ENCODE measurements at places on chromosomes 2 and 18.

GRCh38 chr2:152468899-152469692, 134.1 kb downstream of the FMNL2 start:
- peak overlapping the region; percentile 11 for H3K27ac ChIP-seq
- no peaks in the 10 kb centered on the region for H3K36me3 ChIP-seq
- H3K27me3 ChIP-seq: no peaks in the 10 kb centered on the region
- H3K4me1 ChIP-seq: peaks cover 90% of the 10 kb centered on the region

DNA sequence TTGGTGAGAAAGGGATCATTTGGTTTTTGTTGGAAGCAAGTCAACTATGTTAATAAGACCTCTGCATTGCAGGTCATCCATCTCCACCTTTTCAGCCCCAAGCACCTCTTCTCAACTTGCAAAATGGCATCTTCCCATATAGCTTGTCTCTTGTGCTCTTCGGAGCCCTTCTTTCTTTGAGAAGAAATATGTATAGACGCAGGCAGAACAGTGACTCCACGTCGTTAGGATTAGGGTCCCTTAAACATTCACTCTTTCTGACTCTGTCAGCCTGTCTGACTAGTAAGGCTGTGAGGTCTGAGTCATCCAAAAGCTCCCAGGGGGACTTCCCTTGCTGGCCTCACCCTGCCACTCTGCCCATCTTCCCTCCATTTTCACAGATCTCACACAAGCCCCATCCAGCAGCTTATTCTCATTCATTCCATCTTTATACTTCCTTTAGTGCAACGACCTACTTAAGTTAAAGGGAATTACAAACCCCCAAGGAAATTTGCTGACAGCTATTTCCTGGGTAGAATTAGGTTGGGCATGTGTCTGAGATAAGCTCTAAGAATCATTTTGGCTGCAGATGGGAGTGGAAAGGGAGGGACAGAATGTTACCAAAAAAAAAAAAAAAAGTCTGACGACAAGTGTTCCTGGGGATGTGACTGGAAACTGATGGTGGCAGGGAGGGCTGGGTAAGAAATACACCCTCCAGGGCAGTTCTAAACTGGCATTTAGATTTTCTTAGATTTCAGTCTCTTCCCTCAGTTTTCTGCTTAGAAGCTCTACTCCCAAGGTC, 37.7 kb upstream of the MEX3C start:
- DNase-seq: no peak
- no peaks in the 10 kb centered on the region for H3K36me3 ChIP-seq
- H3K27me3 ChIP-seq: no peaks in the 10 kb centered on the region
- H3K4me1 ChIP-seq: no peaks in the 10 kb centered on the region
- H3K4me3 ChIP-seq: no peak overlapping the region

GRCh38 chr18:76354348-76354747, 140.7 kb downstream of the ZNF516 start:
- no peak overlapping the region for H3K27ac ChIP-seq
- H3K4me1 ChIP-seq: no peaks in the 10 kb centered on the region
- no peaks in the 10 kb centered on the region for H3K27me3 ChIP-seq
- peaks cover 34% of the 10 kb centered on the region for H3K36me3 ChIP-seq
- no peak for DNase-seq

- DNase-seq: no peak
- peaks cover 81% of the 10 kb centered on the region for H3K36me3 ChIP-seq
- no peaks in the 10 kb centered on the region for H3K27me3 ChIP-seq
- H3K4me3 ChIP-seq: no peak overlapping the region
- peaks cover 49% of the 10 kb centered on the region for H3K4me1 ChIP-seq
- no peak overlapping the region for H3K27ac ChIP-seq
These were observed 10.0 kb downstream of the KLF11 start for GRCh38 chr2:10053351-10053750.

- peaks cover 11% of the 10 kb centered on the region for H3K27me3 ChIP-seq
- no peak overlapping the region for H3K27ac ChIP-seq
- DNase-seq: no peak
- H3K4me1 ChIP-seq: no peaks in the 10 kb centered on the region
These were observed 9.6 kb downstream of the MARCHF4 start for GRCh38 chr2:216362730-216363129.

- H3K4me3 ChIP-seq: no peak overlapping the region
- H3K4me1 ChIP-seq: no peaks in the 10 kb centered on the region
- no peak for DNase-seq
- H3K27me3 ChIP-seq: no peaks in the 10 kb centered on the region
These were observed 17.0 kb upstream of the NCOA1 start for GRCh38 chr2:24474053-24474452.

GRCh38 chr18:59990121-59990823, 90.5 kb downstream of the PMAIP1 start:
- DNase-seq: no peak
- no peaks in the 10 kb centered on the region for H3K27me3 ChIP-seq
- no peaks in the 10 kb centered on the region for H3K4me1 ChIP-seq
- H3K27ac ChIP-seq: no peak overlapping the region
- no peaks in the 10 kb centered on the region for H3K36me3 ChIP-seq
- H3K4me3 ChIP-seq: no peak overlapping the region

DNA sequence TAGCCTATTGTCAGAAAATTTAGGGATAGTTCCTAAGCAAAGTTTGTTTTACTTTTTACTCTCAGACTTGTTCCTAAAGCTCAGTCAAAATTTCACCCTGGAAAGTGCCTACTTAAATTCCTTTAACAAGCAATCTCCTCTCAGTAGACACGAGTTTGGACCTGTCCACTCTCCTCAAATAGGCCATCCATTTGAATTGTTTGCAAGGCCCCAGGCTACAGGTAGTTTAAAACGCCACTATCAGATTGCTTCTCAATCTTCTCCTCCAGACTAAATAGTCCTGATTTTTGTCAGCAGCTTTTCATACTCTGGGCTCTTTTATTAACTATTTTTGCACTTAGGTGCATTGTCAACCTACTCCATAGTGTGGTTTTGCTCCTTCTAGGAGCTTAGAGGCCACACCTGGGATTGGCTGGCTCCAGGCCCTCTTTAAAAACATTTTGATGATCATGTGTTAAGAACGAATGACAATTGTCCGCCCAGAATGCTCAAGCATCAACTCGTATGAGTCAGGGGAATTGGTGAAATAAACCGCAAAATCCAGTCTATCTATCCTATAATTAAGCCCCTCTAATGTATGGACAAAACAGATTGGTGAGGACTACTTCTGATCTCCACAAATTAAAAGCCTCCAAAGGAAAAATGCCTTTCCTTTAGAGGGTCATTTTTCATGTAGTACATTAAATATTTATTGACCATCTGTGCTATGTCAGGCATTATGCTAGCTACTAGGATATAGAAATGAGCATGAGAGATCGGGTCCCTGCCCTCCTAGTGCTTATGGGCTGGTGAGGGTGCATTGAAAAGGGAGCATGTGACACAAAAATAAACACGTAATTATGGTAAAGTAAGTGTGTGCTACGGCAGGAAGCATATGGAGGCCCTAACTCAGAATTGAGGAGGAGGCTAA, 333.8 kb upstream of the TNP1 start:
- no peak for DNase-seq
- no peak overlapping the region for H3K4me3 ChIP-seq
- H3K27ac ChIP-seq: no peak overlapping the region
- no peaks in the 10 kb centered on the region for H3K27me3 ChIP-seq
- no peaks in the 10 kb centered on the region for H3K36me3 ChIP-seq

DNA sequence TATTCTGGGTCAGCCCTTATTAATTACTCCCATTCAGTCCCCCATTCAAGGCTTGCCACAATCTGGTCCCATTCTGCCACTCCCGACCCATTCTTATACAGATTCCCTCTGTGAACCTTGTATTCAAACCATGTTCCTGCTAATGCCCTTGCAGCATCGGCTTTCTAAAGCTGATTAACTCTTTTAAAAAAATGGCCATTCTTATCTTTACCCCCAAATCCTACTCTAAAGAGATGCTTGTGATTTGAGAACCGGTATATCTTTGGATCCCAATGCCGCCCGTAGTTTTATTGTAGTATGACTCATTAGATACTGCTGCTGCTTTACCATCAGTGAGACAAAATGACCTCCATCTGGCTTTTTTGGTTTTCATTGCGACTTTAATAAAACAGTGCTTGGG, 72.2 kb downstream of the XRCC5 start:
- DNase-seq: no peak
- no peaks in the 10 kb centered on the region for H3K27me3 ChIP-seq
- no peaks in the 10 kb centered on the region for H3K4me1 ChIP-seq
- no peak overlapping the region for H3K27ac ChIP-seq

DNA sequence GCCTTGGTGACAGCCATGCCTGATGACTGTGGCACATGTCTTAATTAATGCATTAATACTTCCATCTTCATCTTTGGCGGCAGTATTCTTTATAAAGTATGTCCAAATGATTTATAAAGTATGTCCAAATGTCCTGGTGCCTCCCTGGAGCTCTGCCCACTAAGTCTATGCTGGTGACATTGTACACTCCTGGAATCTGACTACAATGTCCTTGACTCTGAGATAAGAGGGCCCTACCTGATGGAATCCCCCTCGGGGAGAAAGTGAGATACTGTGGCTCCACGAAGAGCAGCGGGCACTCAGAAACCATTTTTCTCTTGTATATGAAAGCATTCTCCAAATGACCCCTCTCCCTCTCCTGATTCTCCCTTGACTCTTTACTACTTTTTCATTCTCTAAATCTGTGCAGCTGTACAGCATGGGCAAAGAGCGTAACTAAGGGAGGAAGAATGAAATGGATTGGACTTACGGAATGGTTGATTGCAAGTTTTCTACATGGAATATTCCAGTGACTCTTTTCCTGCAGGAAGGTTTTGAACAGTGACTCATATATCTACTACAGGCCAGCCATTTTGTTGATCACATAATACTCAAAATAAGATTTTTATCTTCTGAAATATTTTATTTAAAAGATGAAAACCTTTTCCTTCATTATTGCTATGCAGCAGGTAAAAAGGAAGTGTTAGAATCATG, 17.3 kb downstream of the RAB12 start:
- H3K27me3 ChIP-seq: no peaks in the 10 kb centered on the region
- H3K4me1 ChIP-seq: peaks cover 38% of the 10 kb centered on the region
- no peak overlapping the region for H3K4me3 ChIP-seq
- H3K27ac ChIP-seq: no peak overlapping the region
- H3K36me3 ChIP-seq: peaks cover 40% of the 10 kb centered on the region

DNA sequence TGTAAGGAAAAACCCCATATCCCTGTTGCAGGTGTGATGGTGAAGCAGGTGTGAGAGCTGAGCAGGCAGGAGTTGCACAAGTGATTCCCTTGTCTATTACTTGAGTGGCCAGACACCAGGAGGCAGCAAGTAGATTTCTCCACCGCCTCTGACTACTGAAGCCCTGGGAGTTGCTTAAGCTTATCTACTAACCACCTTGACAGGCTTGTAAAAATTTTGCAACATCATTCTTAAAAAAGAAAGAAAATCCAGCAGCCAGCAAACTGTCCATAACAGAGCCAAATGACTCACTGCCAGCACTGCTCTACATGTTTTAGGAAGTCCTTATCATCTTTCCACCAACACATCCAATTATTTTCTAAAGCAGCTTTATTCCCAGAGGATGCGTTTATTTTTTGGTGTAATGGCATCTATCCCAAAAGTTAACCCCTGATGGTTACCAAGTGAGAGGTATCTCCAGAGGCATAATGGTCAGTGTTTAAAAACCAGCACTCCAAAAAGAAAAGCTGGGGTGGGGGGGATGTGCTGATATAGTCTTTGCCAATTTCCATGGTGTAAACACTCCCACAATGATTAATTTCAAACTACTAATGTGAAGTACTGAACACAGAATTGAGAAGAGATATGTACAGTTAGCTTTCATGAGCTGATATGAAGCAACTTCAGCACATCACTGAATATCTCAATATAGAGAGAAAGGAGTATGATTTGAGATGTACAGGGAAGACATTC, 16.3 kb upstream of the GPR39 start:
- DNase-seq: no peak
- H3K4me3 ChIP-seq: no peak overlapping the region
- H3K4me1 ChIP-seq: no peaks in the 10 kb centered on the region
- H3K36me3 ChIP-seq: no peaks in the 10 kb centered on the region
- no peaks in the 10 kb centered on the region for H3K27me3 ChIP-seq
- H3K27ac ChIP-seq: no peak overlapping the region

DNA sequence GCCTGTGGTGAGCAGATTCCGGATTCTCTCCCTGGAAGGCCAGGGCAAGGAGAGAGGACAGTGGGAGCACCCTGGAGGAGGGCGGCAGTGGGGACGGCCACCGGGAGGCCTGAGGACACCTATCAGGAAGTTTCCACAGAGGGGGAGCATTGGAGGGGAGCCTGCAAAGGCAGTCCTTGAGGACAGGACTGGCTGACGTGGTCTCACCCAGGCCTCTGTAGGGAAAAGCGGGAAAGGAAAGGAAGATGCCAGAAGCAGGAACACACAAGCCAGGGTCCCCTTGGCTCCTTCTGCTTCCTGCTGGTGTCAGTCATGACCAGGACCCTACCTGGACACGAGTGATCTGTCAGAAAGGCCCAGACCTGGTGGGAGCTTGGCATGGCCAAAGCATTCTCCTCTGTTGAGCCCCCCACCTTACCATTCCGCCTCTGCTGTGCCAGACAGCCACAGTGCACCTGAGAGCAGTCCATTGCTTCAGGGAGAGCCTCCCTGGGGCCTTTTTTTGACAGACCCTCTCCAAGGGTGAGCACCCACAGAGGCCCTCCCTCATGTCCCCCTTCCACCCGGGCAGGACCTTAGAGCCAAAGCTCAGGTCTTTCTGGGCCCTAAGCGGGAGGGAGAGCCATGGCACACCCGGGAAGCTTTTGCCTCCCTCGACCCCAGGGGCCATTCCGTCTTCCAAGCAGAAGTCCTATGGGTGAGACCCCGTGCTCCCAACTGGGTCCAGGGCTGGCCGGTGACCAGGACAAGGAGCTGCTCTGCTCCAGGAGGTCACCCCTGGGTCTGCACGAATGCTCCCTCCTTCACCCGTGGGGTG, 333.1 kb downstream of the DYSF start:
- H3K27me3 ChIP-seq: no peaks in the 10 kb centered on the region
- DNase-seq: peak; percentile 2
- H3K27ac ChIP-seq: no peak overlapping the region
- H3K4me3 ChIP-seq: no peak overlapping the region
- no peaks in the 10 kb centered on the region for H3K4me1 ChIP-seq

DNA sequence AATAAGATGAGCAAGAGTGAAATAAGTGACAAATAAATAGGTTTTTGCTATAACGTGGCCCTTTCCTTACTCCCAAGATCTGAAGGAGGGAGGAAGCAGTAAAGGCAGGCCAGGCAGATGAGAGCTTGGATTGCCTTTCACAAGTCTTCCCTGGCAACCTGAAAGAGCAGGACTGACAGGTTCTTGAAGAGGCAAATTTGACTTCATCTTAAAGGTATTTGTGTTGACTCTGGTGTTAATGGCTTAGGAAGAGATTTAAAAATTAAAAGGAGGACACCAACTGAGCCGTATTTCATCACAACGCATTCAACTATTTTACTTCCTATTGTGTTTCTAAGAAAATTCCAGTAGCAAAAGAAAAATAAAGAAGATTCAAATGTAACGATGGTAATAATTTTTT, 3.2 kb downstream of the STRN start:
- no peaks in the 10 kb centered on the region for H3K27me3 ChIP-seq
- H3K36me3 ChIP-seq: no peaks in the 10 kb centered on the region
- no peak for DNase-seq
